ENCODE measurements at places on chromosomes 7 and 10.

DNA sequence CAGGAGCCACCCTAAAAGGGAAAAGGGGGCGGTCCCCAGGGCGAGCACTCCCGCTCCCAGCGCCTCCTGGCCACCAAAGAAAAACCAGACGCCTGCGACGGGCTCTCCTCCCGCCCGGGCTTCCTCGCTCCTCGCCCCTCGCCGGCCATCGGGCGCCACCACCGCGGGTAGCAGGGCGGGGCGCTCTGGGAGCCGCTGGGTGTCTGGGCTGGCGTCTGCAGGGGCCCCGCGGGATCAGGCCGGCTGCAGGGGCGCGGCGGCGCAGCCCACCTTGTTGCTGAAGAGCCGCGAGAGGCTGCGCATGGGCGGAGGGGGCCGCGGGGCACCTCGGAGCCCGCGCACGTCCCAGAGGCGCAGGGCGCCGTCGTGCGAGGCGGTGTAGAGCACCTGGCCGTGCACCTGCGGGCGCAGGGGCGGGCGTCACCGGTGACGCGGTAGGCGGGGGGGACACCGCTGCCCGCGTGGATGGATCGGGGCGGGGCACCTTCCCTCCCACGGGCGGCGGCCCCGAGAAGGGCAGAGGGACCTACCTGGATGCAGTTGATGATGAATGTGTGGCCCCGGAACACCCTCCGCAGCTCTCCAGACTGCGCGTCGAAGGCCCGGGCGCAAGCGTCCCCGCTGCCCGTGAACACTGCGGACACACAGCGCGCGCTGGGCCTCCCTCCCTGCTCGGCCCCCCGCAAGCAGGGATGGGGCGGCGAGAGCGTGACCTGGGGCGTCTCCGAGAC, 28.3 kb downstream of the WDR86 start:
- DNase-seq = no peak

GRCh38 chr10:13759168-13759567, 172.4 kb downstream of the PRPF18 start:
- peak; percentile 45 for DNase-seq

- no peak for DNase-seq
These were observed 396.6 kb downstream of the DGKB start for GRCh38 chr7:14505906-14506305.

DNA sequence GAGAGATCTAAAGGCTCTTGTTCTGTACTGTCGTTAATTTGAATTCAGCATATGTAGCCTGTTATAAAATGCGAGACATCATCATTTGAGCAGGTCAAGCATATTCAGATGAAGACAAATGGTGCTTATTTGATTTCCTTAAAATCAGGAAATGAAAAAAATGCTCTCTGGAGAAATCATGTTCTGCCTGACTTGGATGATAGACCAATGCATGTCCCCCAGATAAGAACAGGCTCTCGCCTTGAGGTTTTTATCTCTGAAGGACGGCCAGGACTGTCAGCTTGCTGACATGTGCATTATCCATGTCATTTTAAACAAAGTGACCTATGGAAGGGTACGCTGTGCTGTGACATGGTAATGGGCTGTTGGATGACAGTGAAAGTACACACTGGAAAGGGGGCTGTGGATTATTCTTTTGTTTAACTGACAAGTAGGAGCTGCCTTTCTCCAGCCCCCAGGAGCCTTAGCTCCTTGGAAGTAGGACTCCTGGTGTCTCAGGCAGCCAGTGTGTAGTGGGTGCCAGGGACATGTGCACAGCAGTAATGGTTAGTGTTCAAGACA, 695.1 kb upstream of the GALNT17 start:
- DNase-seq = no peak

GRCh38 chr7:92987538-92987937, 130.2 kb downstream of the SAMD9 start:
- DNase-seq = peak; percentile 61

- DNase-seq = no peak
These were observed 74.9 kb downstream of the VWC2 start for GRCh38 chr7:49848211-49848841.

GRCh38 chr10:31693491-31693890, 235.1 kb downstream of the ARHGAP12 start:
- DNase-seq = no peak

DNA sequence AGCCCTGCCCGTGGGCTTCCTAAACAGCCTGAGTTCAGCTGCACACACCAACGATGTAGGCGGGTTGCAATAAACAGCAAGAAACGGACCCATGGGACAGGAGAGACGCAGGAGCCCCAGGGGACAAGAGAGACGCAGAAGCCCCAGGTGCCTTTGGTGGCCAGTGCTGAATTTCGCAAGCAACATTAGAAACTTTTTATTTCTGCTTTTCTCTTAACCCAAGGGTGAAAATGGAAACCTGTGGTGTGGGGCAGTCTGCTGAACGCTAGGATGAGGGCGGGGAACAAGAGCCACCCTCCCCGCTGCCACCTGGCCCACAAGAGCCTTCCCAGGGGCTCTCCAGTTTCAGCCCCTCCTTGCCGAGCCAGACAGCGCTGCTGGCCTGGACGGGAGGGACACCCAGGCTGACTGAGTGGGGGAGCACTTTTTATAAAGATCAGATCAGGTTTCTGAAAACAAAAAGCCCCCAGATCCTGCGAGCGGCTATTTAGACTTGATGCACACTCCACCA, 20.0 kb upstream of the GPR146 start:
- DNase-seq = no peak

DNA sequence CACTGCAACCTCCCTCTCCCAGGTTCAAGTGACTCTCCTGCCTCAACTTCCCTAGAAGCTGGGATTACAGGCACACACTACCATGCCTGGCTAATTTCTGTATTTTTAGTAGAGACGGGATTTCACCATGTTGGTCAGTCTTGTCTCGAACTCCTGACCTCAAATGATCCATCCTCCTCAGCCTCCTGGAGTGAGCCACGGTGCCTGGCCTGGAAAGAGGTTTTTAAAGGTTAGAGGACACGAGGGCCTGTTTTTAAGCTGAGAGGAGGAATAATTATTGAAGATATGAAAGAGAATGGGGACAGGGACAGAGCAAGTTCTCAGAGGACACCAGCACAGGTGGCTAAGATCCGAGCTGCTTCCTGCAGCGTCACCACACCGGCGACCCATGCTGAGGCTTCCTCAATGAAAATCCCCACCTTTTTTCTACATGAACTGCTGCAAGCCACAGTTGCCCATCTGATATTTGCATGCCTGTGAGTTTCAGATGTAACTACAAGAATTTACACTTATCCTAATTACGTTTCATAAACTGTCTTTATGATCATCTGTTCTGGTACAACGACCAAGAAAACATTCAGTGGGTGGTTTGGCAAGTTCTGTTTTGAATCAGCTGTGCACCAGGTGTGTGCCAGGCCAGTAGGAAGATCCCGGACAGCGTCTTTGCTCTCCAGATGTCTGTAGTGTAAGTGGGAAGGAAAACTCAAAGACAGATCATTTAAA, 76.0 kb downstream of the HIP1 start:
- DNase-seq = peak; percentile 44

DNA sequence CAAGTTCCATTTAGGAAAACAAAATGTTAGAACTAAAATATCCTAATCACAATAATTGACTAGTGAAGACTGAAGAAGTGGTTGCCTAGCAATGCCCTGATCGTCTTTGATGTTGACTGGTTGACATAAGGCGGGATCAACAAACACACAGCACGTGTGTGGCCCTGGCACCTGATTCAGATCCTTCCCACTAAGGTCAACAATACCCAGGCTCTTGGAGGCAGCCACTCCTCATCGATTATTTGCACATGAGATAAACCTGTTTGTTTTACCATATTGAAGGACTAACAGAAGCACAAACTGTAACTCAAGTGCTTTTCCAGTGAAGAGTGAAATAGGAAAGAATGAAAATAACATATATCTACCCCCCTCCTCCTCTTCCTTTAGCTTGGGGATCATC, 15.6 kb downstream of the FANK1 start:
- no peak for DNase-seq

- DNase-seq = peak; percentile 53
These were observed 142.3 kb downstream of the MAPK8 start for GRCh38 chr10:48448796-48449195.

DNA sequence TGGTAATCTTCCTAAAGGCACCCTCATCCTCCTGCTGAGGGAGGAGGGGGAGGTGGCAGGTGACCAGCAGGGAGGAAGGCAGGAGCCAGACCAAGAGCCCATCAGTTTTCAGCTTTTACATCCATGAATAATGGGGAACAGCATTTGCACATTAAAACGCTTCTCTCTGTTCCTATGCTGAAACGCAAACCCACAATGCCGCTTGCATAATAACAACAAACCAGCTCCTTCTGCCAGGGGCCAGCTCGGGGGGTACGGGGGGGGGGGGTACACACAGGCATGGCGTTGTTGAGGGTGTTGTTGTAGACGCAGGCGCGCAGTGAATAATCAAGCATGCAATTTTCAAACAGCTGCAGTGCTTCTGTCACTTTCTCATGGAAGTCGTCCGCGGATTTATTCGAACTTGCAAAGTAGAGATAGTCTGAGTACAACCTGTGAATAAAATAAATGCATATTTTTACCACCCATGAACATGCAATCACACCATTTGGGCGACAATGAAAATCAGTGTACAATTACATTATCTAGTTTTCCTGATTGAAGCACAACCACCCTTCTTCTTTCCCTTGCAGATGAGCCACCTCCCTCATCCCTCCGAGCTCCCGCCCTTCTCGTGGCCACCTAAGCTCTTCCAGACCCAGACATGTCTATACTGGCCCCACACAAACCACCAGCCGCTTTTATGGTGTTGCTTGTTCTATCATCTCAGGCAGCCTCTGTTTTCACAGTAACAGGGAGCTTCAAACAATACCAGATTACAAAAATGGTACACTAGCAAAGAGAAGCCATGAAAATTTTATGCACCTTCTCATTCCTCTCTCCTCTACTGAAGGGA, 72.2 kb downstream of the CHST15 start:
- DNase-seq = no peak

DNA sequence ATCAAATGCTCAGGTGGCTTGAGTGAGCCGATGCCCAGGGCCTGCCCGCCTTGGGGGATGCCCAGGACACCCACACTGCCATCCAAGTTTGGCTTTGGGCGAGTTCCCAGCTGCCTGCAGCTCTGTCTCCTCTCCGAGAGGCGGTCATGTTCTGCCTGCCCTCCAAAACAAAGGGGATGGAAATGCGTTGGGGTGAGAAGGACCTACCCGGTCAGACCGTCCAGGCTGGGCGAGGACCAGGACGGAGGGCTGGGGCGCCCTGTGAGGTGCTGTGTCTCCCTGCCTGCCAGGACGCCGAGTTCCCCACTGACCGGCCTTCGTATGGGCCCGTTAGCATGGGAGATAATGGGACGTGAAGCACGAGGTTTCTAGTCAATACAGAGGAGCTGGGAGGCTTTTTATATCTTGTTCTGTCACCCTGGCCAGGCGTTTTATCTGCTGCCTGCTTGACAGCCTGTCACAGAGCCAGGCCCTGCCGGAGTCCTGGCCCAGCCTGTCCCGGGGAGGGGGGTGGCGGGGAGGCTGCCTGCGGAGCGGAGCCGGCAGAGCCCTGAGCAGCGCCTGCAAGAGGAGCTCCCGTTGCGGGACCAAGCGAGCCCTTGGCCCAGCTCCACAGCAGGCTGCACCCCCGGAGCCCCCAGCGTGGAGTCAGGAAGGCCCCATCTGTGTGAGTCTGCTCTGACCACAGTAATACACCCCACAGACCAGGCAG, 22.0 kb upstream of the ELFN1 start:
- DNase-seq = no peak

DNA sequence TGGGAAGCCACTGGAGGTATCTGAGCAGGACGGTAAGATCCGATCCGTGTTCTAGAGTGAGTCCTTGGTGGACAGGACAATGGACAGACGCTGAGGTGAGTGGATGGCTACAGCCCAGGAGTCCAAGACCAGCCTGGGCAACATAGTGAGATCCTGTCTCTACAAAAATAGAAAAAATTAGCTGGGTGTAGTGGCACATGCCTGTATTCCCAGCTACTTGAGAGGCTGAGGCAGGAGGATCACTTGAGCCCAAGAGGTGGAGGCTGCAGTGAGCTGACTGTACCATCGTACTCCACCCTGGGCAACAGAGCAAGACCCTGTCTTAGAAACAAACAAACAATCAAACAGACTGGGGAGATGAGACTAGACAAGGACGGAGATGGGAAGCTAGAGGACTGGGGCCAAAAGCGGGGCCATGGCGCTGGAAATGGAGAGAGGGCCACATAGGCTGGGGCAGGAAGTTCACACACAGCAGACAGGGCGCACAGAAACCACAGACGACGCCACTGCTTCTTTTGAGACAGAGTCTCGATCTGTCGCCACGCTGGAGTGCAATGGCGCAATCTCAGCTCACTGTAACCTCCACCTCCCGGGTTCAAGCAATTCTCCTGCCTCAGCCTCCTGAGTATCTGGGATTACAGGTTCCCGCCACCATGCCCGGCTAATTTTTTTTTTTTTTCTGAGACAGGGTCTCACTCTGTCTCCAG, 24.7 kb downstream of the DAGLB start:
- no peak for DNase-seq

DNA sequence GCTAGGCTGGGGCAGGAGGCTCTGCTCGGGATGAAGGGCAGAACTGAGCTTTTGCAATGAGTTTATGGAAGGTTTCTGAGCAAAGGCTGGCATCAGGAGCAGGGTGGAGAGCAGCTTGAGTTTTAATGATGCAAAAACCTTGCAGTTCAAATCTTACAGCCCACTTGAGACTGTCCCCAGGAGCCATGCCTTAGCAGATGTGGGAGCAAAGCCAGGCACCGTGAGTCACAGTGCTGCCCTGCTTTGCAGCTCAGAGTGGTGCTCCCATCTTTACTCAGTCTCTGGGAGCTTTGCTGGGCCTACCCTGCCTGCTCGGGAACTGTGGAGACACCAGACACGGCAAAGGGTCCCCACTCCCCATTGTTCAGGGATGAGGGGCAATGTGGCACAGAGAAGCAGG, 122.4 kb upstream of the NPS start:
- DNase-seq = peak; percentile 15
